A549 (cell line): ENCODE measurements at places on chromosomes 2 and 18. TPM values are rescaled to one million over a fixed set of nuclear protein-coding genes. Genes with fewer than 3 reads are reported as not detected.

SOX11 gene
- not detected in 3 replicates for polyA plus RNA-seq

ITGB6 gene
- 4.1 to 4.8 TPM (median 4.2 TPM) in 3 replicates for polyA plus RNA-seq

DNAJC5G gene
- polyA plus RNA-seq = not detected in 3 replicates

VAMP8 gene
- 17.7 to 22.4 TPM (median 18.5 TPM) in 3 replicates for polyA plus RNA-seq

PRR30 gene
- not detected in 3 replicates for polyA plus RNA-seq

IL1F10 gene
- polyA plus RNA-seq = not detected in 3 replicates

CKAP2L gene
- polyA plus RNA-seq = 14.0 to 17.1 TPM (median 15.9 TPM) in 3 replicates

FLACC1 gene
- 0.07 to 0.26 TPM (median 0.09 TPM) in 3 replicates for polyA plus RNA-seq

RPRM gene
- polyA plus RNA-seq = not detected in 3 replicates

CYP26B1 gene
- polyA plus RNA-seq = 13.0 to 18.9 TPM (median 13.6 TPM) in 3 replicates

PHOSPHO2 gene
- polyA plus RNA-seq = 3.9 to 4.4 TPM (median 4.3 TPM) in 3 replicates

SH3YL1 gene
- polyA plus RNA-seq = 12.8 to 13.9 TPM (median 13.5 TPM) in 3 replicates

SCN7A gene
- polyA plus RNA-seq = not detected in 3 replicates

FEV gene
- polyA plus RNA-seq = not detected in 3 replicates

POMC gene
- polyA plus RNA-seq = not detected in 3 replicates

PDE11A gene
- polyA plus RNA-seq = 3.1 to 3.6 TPM (median 3.4 TPM) in 3 replicates

CELF4 gene
- not detected in 3 replicates for polyA plus RNA-seq

LAMA1 gene
- 0.05 TPM in 2 of 3 replicates, not detected in the other for polyA plus RNA-seq

SERPINB2 gene
- not detected in 3 replicates for polyA plus RNA-seq

TUBA4B gene
- 0.55 to 0.73 TPM (median 0.71 TPM) in 3 replicates for polyA plus RNA-seq

ADRA2B gene
- polyA plus RNA-seq = 0.04 to 0.07 TPM (median 0.05 TPM) in 3 replicates
